Activated B cell treated with CpG ODN at 0.5 μM for 24 hours (primary cell): ENCODE measurements at places on chromosomes 16 and 17.

GRCh38 chr17:1123921-1124715 is 55.7 kb downstream of the ABR start:
- no peak for DNase-seq

DNA sequence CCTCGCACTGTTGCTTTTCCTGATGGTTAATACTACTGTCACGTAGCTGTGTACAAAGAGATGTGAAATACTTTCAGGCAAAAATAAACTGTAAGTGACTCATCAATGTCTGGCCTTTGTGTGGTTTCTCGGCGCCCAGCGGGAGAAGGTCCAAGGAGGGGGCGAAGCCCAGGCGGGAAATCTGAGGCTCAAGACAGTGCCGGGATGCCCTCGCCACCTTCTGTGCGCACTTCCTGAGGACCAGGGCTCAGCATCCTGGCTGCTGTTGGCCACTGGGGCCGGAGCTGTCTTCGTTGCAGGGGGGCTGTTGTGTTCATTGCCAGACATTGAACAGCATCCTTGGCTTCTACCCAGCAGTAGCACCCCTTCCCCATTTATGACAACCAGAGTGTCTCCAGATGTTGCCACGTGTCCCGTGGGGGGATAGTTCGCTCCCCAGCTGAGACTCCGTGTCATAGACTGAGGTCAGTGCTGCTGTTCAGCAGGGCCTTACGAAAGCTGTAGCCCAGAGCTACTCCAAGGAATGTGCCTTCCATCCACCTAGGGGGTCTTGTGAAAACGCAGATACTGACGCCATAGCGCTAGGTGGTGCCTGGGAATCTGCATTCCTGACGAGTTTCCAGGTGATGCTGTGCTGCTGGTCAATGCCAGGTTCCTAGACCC is 67.3 kb upstream of the PLCG2 start:
- no peak for DNase-seq

DNA sequence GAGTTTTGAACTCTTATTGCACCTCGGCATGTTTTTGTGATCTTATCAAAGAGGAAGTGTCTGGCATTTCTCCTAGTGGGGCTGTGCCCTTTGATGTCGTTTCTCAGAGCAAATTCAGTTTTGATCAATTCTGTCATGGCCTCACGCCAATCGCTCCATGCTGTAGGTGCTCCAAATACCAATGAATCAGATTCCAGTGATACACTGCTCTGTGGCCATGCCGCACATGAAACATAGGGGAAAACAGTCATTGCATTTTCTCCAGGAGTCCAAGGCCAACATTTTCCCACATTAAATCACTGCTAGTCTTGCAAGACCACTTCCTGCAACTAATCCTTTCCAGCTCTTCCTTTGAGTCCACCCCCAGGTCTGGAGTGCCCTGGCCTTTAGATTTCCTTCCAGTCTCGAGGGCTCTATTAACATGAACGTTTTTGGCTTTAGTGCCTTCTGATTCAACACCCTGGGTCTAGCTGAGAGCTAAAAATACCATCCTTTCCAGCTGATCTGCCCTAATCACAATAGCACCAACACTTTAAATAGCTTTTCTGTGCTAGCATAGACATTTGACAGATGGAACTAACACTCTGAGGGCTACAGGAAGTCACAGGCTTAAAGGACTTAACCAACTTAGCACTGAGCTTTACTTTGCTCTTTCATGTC is 18.2 kb upstream of the RASL10B start:
- DNase-seq = no peak

DNA sequence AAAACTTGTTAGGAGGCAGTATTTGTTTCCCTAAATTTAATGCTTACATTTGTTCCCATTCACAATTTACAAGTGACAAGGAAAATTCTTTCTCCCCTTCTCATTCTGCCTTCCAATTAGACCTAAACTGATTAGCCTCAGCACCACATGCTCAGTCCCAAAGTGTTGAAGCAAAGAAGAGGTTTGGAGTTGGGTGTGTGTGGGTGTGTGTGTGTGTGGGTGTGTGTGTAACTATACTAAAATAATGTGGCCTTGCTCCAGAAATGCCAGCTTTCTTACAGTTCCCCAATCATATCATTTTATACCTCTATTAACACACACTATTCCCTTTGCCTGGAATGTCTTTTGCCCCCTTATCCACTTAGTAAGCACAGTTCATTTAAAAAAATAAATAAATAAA is 6.9 kb upstream of the UTP6 start:
- no peak for DNase-seq

GRCh38 chr16:8931859-8932258 is 31.8 kb downstream of the USP7 start:
- DNase-seq = no peak

- no peak for DNase-seq
These were observed 20.7 kb downstream of the CPNE2 start for GRCh38 chr16:57113042-57113453.

DNA sequence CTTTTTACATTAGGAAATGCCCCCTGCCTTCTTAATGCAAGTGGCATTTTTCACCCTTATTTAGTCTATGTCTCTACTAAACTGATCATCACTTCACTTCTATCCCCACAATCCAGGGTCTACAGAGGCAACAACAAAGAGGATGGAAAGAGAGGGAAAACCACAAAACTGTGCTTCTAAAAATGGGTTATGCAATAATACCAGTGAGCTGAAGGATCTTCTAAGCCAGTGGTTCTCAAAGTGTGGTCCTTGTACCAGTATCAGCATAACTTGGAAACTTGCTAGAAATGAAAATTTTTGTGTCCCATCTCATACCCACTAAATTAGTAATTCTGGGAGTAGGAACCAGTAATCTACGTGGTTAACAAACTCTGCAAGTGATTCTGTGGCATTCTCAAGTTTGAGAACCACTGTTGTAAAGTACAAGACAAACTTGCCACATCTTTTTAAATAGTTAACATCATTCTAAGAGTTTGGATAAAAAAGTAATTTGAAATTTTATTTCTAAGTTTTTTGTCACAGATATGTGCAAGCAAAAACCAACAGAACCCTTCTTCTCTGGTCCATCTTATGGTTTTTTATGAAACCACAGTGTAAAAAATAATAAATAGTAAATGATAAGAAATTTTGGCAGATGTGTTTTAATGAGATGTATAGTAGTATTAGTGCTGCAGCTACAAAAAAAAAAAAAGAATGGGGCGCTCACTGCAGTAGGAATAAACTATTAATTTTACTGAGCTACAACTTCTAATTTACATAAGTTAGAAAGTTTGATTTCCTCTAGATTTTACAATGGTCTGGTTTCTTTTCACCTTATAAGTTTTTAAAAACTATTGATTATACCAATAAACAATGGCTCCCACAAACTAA is 16.2 kb downstream of the CDC27 start:
- no peak for DNase-seq

DNA sequence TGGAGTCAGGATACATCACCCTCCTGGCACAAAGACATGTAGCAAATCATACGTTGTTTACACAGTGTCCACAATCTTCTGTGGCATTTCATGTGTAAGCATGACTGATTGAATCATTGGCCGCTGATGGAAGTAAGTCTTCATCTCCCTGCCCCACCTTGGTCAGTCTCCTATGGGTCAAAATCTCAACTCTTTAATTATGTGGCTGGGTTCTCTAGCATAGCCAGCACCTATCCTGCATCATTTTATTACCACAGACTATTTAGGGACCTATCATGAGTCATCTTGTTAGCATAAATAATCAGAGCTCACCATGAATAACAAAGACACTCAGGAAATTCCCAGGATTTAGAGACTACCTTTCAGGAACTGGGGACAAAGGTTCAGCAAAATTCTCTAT is 15.9 kb downstream of the TANC2 start:
- DNase-seq = no peak

GRCh38 chr16:86018941-86019340 is 120.0 kb downstream of the IRF8 start:
- DNase-seq = peak; percentile 0
